Activated CD4-positive, alpha-beta T cell treated with anti-CD3 and anti-CD28 coated beads, Interleukin-2, amount 50 U/mL, for 1 hour (primary cell): ENCODE measurements at places on chromosomes 2 and 18.

GRCh38 chr18:3725115-3725514 is 275.1 kb downstream of the TGIF1 start:
- DNase-seq = no peak

DNA sequence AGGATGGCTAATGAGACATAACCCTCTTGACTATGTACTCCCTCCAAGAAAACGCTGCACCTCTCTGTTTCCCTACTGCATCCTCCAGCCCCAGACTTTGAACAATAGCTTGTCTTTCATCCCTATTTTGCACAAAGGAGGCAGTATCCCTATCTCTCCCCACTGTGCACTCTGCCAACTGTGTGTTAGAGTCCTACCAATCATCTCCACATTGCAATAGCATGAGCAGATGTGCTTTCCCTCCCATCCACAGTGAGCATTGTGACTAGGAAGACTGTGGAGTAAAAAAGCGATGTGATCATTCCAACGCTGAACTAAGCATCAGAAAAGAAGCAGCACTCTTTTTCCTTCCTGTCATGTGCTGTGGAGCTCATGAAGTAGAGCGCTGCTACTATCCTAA is 206.3 kb upstream of the GULP1 start:
- no peak for DNase-seq

GRCh38 chr2:1825046-1825445 is 80.7 kb upstream of the PXDN start:
- DNase-seq = no peak

- DNase-seq = peak; percentile 6
These were observed 48.5 kb downstream of the SERPINB7 start for GRCh38 chr18:63823516-63824219.

DNA sequence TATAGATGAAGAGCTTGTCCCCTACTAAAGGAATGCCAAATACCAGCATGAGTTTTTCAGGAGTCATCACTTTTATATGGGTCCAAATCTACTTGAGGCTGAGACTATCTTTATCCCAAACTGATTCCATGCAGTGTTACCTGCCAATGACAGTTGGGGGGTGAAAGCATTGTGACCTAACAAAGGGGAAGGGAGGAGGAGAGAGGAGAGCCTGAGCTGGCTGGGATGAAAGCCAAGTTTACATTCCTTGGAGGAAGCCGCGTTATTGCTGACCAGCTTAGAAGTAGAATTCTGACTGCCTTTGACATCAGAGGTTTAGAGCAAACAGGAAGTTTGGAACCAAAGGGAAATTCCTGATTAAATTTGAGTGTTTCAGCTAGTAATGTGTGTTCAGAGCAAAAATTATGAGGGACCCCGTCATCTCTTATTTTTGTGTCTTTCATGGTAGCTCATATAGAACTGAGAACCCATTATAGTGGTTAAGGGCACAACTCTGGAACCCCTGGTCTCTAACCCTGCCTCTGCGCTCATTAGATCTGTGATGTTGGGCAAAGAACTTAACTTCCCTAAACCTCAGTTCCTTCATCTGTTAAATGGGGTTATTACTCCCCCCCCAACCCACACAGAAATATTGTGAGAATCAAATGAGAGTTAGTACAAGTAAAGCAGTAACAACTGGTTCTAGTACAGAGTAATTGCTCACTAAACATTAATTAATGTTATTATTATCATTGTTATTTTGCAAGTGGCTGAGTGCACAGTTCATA is 199.3 kb upstream of the EPAS1 start:
- no peak for DNase-seq
